Upper lobe of right lung (tissue), 1 donor: ENCODE measurements at places on chromosomes 1 and 21. TPM values are rescaled to one million over a fixed set of nuclear protein-coding genes. Genes with fewer than 3 reads are reported as not detected.

PLEKHA6 gene
- total RNA-seq: 7.1 TPM

OR2L13 gene
- total RNA-seq: not detected

CDC7 gene
- 4.3 TPM for total RNA-seq

SMCP gene
- total RNA-seq: not detected

DNA sequence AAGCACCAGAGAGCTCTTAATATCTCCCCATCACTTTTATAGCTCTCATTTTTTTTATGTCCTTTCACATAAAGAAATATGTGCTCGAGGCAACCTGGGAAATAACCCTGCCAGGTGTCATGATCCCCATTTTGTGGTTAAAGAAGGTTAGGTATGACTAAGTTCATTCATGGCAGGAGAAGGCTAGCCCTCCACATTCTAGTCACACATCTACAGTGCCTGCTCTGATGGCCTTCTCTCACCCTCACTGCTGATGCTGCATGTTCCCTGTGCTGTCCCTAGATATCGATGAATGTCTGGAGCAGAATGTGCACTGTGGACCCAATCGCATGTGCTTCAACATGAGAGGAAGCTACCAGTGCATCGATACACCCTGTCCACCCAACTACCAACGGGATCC, 187.5 kb downstream of the TPR start:
- no peak for DNase-seq

- peak; percentile 23 for DNase-seq
Measured at GRCh38 chr1:17304151-17304825, 3.7 kb upstream of the PADI4 start.

GRCh38 chr1:85406081-85406480, 58.9 kb downstream of the DDAH1 start:
- no peak for DNase-seq

DNA sequence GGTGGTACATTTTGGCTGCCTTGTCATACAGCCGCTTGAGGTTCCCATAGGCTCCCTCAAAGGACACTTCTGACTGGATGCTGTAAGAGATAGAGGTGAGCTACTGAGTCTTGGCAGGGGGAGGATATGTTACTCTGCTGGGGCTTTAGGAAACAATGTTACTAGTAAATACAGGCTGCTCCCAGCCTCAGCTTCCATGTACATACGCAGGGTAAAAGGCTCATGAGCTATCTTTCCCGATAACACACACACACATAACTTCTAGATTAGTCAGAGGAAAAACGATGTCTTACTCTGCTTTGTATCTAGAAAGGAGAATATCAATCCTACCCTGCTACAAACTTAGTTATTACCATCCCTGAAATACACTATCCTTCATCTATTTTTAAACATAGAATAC, 14.3 kb downstream of the SMG5 start:
- DNase-seq: no peak

DNA sequence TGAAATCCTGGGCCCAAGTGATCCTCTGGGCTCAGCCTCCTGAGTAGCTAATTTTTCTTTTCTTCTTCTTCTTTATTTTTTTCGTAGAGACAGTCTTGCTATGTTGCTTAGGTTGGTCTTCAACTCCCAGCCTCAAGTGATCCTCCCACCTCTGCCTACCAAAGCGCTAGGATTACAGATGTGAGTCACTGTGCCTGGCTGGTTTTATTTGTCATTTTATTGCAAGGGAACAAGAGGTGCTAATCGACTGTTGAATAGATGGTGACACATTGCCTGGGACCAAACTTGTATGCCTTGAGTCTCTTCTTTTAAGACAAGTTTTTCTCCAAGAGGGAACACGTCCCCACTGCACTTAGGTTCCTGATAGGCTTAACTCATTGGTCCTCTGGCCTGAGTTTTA, 20.0 kb upstream of the KLHDC8A start:
- DNase-seq: no peak

DNA sequence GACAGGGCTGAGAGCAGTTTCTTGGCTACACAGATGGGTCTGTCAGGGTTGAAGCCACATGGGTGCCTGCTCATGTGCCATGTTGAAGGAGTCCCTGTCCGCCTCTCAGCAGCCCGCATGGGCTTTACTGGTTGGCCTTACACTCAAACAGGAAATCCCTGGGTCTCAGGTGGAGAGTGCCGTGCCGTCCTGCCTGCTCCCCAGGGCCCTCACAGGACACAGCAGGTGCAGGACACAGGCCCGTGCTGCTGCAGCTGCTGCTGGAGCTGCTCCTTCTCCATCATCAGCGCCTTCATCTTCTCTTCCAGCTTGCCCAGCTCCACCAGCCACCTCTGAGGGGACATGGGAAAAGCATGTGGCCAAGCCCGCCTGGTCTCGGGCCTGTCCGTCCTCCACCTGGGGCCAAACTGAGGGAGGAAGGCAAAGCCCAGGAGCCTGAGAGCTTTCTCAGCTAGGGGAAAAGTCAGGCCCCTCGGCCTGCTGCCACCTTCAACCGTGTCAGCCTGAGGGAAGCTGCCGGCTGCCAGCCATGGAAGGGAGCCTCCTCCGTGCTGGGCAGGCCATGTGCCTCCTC, 5.5 kb downstream of the SLFNL1 start:
- DNase-seq: no peak

DNA sequence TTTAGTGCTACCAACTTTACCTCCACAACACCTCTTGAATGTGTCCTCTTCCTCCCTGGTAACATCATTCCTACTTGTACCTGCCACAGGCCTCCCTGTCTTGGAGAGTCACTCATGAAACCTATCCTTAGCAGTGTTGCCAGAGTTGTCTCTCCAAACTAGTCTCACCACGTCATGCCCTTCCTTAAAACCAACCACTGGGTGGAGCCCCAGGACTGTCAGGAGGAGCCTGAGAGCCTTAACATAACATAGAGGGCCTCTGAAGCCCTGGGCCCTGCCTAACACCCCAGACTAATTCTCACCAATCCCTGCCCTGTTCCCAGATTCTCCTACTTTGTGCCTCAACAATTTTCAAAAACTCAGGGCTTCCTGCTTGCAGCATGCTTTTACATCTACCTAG, 65.3 kb downstream of the ZNF697 start:
- no peak for DNase-seq
